Activated CD4-positive, alpha-beta T cell treated with anti-CD3 and anti-CD28 coated beads, Interleukin-2, amount 10 ng/mL, durations not matched to agents 7 days and 5 days (primary cell): ENCODE measurements at places on chromosomes 12 and 14. TPM values are rescaled to one million over a fixed set of nuclear protein-coding genes. Genes with fewer than 3 reads are reported as not detected.

The BCL2L2 gene
- 1.7 TPM for total RNA-seq

DNA sequence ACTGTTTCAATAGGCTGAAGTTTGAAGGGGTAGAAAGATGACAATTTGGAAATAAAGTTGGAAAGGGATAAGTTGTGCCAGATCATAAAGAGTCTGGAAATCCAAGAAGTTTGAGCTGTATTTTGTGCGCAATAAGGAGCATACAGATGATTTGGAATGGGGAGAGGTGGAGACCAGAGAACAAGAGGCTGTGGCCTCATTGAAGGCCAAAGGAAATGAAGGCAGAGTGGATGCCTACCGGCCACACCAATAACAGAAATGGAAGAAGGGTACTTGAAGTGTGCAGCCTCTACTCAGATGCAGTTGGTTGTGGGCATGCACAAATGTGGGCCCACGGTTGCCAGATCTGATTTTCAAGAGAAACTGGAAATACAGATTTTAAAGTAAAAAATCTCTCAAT lies 2.4 kb downstream of the IFT81 start:
- peaks cover 14% of the 10 kb centered on the region for H3K27me3 ChIP-seq
- H3K4me1 ChIP-seq, result peaks cover 8% of the 10 kb centered on the region
- peak overlapping the region; percentile 44 for H3K27ac ChIP-seq
- H3K4me3 ChIP-seq, result no peak overlapping the region

- no peaks in the 10 kb centered on the region for H3K27me3 ChIP-seq
- peaks cover 12% of the 10 kb centered on the region for H3K4me1 ChIP-seq
- no peak overlapping the region for H3K27ac ChIP-seq
- no peak overlapping the region for H3K4me3 ChIP-seq
- peaks cover 5% of the 10 kb centered on the region for H3K36me3 ChIP-seq
Observed at GRCh38 chr12:50243507-50243906, 39.8 kb downstream of the LIMA1 start.

The OTUB2 gene
- 2.4 TPM for total RNA-seq

- no peaks in the 10 kb centered on the region for H3K4me1 ChIP-seq
- no peak overlapping the region for H3K27ac ChIP-seq
- H3K4me3 ChIP-seq, result no peak overlapping the region
- no peak for DNase-seq
Observed at GRCh38 chr12:113987261-113988063, 21.3 kb upstream of the RBM19 start.

The SIX1 gene
- total RNA-seq, result not detected

DNA sequence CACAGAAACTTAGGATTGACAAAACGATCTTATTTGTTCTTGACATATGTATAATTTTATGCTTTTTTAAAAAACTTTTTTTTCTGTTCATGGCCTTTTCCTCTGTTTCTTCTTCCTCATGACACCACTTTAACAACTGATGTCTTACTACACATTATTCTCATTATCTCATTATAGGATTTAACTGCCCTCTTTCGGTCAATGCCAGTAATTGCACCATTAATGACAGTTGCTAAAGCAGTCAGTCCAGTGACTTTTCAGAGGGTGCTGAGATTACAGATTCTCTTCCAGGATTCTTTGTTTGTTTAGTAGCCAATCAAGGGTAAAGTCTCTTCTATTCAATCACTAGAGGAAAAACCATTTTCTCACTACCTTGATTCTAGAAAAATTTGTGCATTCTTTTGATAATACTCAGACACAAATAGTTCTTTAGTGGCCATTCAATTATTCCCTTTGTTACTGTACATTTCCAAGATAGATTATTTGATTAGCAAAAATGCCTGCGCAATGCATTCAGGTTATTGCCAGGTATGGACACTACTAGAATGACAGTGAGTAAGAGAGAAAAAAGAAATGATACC lies 50.1 kb downstream of the KLRG1 start:
- no peak overlapping the region for H3K27ac ChIP-seq
- peaks cover 30% of the 10 kb centered on the region for H3K4me1 ChIP-seq
- peak; percentile 47 for DNase-seq
- H3K27me3 ChIP-seq, result peaks cover 2% of the 10 kb centered on the region

DNA sequence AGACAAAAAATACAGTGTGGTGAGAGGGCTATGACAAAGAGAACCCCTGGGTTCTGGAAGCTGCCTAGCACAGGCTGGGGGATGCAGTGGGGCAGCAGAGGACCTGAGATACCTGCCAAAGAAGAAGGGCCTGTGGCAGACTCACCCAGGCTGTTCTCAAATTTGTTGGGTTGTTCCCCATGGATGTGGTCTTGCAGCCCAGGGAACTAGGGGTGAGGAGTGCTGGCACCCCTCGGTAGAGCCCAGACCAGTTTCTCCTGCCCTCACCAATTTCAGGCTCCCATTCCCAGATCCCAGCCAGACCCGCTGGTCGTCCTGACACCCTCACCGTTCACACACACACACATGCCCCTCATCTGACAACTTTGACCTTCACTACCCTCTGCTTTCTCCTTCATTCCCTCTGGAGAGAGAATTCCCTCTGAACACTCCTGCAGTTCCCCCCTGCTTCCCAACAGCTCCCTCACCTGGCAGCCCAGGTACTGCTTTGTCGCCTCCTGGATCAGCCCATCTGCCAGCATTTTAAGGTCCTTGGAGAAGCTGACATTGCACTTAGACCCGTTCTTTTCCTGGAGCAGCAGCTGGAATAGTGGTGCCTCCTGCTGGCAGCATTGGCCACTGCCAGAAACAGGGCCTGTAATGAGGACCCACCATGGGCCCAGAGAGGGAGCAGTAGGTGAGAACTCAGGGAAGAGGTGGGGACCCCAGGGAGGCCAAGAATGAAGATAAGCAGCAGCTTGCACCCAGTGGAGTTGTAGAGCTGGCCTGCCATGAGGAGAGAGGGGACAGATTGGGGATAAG lies 5.9 kb upstream of the GDF11 start:
- peak; percentile 66 for DNase-seq
- H3K36me3 ChIP-seq, result no peaks in the 10 kb centered on the region
- H3K27me3 ChIP-seq, result peaks cover 5% of the 10 kb centered on the region

The GNG2 gene
- total RNA-seq, result 248 TPM

- DNase-seq, result no peak
- no peak overlapping the region for H3K4me3 ChIP-seq
- H3K27ac ChIP-seq, result no peak overlapping the region
- H3K36me3 ChIP-seq, result no peaks in the 10 kb centered on the region
- H3K27me3 ChIP-seq, result peaks cover 2% of the 10 kb centered on the region
- H3K4me1 ChIP-seq, result no peaks in the 10 kb centered on the region
Observed at GRCh38 chr12:125351788-125352187, 286.6 kb downstream of the AACS start.

DNA sequence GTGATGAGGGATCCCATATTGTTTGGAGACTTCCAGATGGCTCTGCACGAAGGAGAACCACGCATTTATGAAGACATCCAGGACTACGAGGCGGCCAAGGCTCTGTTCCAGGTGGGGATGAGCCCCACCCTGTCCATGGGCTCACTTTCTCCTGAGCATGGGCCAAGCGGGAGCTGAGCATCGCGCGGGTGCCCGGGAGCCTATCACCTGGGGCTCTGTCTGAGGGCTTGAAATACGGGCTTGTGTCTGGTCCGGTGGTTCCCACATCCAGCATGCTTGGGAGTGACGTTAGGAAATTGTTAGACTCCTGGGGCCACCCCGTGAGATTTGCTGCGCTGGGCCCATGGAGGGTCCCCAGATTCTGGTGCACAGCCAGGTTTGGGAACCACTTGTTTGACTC lies 92.9 kb downstream of the CCDC92 start:
- no peaks in the 10 kb centered on the region for H3K4me1 ChIP-seq
- H3K27ac ChIP-seq, result no peak overlapping the region
- peaks cover 6% of the 10 kb centered on the region for H3K27me3 ChIP-seq
- H3K4me3 ChIP-seq, result no peak overlapping the region

The RSRC2 gene
- total RNA-seq, result 82.3 TPM

The SLC8B1 gene
- total RNA-seq, result 33.2 TPM

GRCh38 chr12:66189486-66189843 lies 451 bp downstream of the IRAK3 start:
- peaks cover 18% of the 10 kb centered on the region for H3K4me1 ChIP-seq
- DNase-seq, result no peak
- peaks cover 26% of the 10 kb centered on the region for H3K27me3 ChIP-seq

GRCh38 chr12:51269174-51270066 lies 795 bp downstream of the SMAGP start:
- H3K4me3 ChIP-seq, result peak overlapping the region; percentile 68
- peaks cover 26% of the 10 kb centered on the region for H3K27me3 ChIP-seq
- H3K4me1 ChIP-seq, result peaks cover 32% of the 10 kb centered on the region
- peak; percentile 64 for DNase-seq
- H3K36me3 ChIP-seq, result peaks cover 4% of the 10 kb centered on the region

DNA sequence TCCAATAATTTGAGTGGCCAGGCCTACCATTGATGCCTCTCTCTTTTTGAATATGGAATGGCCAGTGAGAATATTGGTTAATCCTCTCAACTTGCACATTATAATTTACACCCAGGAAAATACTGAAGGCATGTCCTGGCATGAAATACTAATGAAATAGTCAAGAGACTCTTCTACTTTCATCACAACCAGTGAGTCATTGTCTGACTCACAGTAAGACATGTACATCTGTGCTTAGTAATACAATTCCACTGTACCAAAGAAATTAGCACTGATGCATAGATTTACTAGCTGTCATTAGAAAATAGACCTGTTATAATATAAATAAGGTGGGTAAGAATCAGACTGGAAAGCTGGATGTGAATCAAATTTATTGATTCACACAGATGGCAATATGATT lies 31.6 kb downstream of the KCNC2 start:
- no peak overlapping the region for H3K4me3 ChIP-seq
- H3K27ac ChIP-seq, result no peak overlapping the region
- no peak for DNase-seq
- peaks cover 1% of the 10 kb centered on the region for H3K27me3 ChIP-seq
- H3K4me1 ChIP-seq, result no peaks in the 10 kb centered on the region

The PZP gene
- not detected for total RNA-seq

The RPGRIP1 gene
- not detected for total RNA-seq

- H3K36me3 ChIP-seq, result no peaks in the 10 kb centered on the region
- no peaks in the 10 kb centered on the region for H3K27me3 ChIP-seq
- peak overlapping the region; percentile 86 for H3K27ac ChIP-seq
- peaks cover 26% of the 10 kb centered on the region for H3K4me1 ChIP-seq
Observed at GRCh38 chr14:93034671-93034994, 81.1 kb downstream of the ITPK1 start.

DNA sequence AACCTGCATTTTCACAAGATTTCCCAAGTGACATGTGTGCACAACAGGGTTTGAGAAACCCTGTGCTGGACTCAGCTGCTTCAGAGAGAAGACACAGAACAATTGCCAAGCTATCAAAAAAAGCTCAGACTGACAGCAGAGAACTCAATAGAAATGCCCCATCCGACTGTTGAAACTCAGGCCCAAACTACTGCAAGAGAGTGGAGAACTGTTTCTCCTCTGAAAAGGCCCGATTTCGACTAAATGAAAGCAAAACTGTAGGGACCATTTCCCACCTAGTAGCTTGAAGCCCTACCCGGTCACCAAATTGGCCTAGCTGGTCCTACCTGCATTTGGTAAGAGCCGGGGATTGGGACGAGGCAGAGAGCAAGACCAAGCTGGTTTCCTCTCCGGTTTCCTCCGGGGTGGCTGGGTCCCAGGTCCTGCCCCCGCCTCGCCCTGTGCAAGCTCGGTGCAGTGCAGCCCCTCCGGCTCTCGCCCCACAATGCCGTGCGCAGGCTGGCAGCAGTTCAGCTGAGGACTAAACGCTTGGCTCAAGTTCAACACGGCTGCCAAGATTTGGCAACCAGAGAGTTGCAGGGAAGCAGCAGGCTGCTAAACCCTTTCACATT lies 1180.6 kb downstream of the VRK1 start:
- H3K27me3 ChIP-seq, result no peaks in the 10 kb centered on the region
- DNase-seq, result peak; percentile 82
- peaks cover 29% of the 10 kb centered on the region for H3K36me3 ChIP-seq

GRCh38 chr12:132150780-132151144 lies 6.5 kb downstream of the NOC4L start:
- H3K4me1 ChIP-seq, result peaks cover 10% of the 10 kb centered on the region
- H3K4me3 ChIP-seq, result no peak overlapping the region
- no peaks in the 10 kb centered on the region for H3K27me3 ChIP-seq
- DNase-seq, result no peak

The DPF3 gene
- total RNA-seq, result 7.4 TPM

DNA sequence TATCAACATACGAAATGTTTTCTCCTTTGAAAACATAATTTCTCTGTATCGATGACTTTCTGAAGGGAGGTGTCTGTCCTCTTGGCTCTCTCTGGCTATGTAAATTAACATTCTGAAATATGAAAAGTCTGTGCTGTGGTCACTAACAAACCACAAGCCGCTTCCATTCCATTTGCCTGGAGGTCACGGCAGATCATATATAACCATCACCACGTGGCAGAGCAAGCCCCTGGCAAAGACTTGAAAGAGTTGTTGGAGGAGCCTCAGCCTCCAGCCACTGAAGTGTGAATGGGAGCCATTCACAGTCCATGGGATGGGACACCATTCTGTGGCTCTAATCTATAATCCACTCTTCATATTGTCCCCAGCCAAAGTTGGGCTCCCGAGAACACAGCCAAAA lies 39.6 kb downstream of the CDKL1 start:
- no peak overlapping the region for H3K27ac ChIP-seq
- peaks cover 49% of the 10 kb centered on the region for H3K36me3 ChIP-seq
- H3K27me3 ChIP-seq, result no peaks in the 10 kb centered on the region
- H3K4me3 ChIP-seq, result no peak overlapping the region

DNA sequence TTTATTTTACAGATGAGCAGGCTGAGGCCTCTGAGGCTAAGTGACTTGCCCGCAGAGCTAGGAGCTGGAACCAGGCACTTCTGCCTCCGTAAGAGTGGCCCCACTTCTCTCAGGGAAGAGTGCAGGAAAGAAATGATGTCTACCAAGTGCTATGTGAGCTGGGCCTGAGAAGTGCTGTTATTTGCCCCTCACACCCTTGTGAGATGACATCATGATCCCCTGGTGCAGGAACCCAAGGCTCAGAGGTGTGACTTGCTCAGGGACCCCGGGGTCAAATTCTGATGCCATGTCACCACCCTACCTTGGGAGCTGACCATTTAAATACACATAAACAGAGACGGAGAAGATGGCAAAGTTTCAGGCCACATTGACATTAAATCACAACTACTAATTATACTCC lies 63.7 kb upstream of the DDX11 start:
- no peak for DNase-seq
- no peaks in the 10 kb centered on the region for H3K4me1 ChIP-seq
- H3K27ac ChIP-seq, result no peak overlapping the region
- H3K27me3 ChIP-seq, result peaks cover 4% of the 10 kb centered on the region

- no peaks in the 10 kb centered on the region for H3K36me3 ChIP-seq
- peaks cover 41% of the 10 kb centered on the region for H3K27me3 ChIP-seq
- H3K4me1 ChIP-seq, result no peaks in the 10 kb centered on the region
- H3K4me3 ChIP-seq, result no peak overlapping the region
Observed at GRCh38 chr12:10740182-10740581, 17.1 kb upstream of the YBX3 start.

The GPR84 gene
- 0.15 TPM for total RNA-seq

The VASH1 gene
- 2.1 TPM for total RNA-seq

DNA sequence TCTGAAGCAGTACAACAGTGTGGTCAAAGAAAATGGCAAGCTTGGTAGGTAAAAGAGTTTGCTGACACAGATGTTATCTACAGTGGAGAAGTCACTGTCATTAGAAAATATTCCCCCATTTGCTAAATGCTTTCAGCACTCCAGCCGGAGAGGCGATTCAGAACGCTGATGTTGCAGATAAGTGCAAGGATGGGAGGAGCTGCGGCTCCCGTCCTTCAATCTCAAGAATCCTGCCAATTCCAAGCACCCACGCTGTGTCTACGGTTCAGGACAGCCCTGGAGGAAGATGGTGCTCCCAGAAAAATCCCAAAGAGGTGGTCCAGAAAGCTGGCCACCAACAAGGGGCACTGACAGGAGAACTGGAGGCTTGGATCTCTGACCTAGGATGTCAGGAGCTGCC lies 79.1 kb downstream of the ZFP36L1 start:
- no peak overlapping the region for H3K4me3 ChIP-seq
- H3K4me1 ChIP-seq, result peaks cover 22% of the 10 kb centered on the region
- H3K27me3 ChIP-seq, result no peaks in the 10 kb centered on the region
- no peaks in the 10 kb centered on the region for H3K36me3 ChIP-seq
- peak overlapping the region; percentile 16 for H3K27ac ChIP-seq
